ENCODE measurements at places on chromosomes 2 and 18.

GRCh38 chr2:102262216-102263129 is 48.9 kb upstream of the IL1RL1 start:
- DNase-seq = no peak

DNA sequence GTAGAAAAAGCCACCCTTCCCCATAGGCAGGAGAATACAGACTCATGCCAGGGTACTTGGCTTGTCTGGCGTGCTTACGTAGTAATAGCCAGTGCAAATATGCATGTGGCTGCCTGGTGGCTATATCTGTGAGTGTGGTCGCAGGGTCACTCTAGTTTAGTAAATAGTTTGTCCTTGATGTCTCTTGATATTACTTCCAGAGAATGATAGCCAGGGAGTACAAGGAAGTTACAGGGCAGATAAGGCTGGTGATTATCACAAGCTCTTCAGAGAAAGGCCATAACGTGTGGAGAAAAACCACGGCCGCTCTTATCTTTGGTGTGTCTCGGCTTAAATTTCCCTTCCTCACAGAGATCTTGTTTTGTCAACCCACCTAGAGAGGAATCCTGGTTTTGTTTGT is 54.3 kb upstream of the SLC39A10 start:
- no peak for DNase-seq

- no peak for DNase-seq
Observed at GRCh38 chr2:26613241-26614215, 27.6 kb downstream of the CIB4 start.

DNA sequence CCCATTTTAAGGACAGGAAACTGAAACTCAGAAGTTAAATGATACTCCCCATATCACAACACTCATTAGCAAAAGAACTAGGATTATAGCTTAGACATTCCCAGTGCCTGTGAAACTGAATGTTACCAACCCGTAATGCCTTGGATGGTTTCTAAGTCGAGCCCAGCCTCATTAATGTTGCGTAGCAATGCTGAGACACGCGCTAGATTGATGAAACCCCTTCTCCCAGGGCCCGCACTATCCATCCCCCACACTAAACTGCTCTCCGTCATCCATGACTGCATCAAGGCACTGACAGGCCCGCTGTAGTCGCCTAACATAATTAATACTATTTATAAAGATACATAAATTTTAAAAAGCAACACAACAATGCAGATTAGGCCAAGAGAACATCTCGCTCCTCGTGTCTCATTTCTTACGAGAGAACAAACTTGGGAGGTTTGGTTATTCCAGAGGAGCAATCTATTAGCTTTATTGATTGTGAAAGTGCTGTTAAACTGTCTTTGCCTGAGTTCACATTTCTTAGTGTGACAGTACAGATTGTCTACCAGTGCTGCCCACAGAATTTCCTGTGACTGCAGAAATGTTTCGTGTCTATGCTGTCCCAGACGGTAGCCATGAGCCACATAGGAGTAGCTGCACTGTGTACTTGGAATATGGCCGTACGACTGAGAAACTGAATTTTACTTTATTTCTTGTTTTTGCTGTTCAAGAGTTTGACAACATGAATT is 312.2 kb upstream of the RAB12 start:
- no peak for DNase-seq

- no peak for DNase-seq
Observed at GRCh38 chr2:127596311-127597045, 49.5 kb upstream of the GPR17 start.

- no peak for DNase-seq
Observed at GRCh38 chr18:54075689-54076088, 148.8 kb downstream of the MBD2 start.

DNA sequence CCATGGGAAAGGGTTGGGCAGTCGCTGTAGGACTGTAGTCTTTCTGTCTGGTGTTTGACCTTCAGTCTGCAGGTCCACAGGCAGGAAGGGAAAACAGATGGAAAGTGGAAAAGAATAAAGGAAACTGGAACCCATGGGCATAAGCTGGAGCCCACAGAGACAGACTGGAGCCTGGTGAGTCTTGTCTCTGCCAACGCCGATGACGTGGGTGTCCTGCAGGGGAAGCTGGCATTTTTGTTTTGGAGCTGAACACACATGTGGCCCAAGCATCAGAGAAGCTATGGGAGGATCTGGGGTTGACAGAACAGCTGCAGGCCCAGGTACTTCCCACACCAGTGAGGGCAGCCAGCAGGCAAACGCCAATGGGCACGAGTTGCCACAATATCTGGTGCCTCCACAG is 28.2 kb upstream of the SOCS6 start:
- DNase-seq = no peak

- no peak for DNase-seq
Observed at GRCh38 chr2:229087267-229087666, 183.8 kb downstream of the PID1 start.

DNA sequence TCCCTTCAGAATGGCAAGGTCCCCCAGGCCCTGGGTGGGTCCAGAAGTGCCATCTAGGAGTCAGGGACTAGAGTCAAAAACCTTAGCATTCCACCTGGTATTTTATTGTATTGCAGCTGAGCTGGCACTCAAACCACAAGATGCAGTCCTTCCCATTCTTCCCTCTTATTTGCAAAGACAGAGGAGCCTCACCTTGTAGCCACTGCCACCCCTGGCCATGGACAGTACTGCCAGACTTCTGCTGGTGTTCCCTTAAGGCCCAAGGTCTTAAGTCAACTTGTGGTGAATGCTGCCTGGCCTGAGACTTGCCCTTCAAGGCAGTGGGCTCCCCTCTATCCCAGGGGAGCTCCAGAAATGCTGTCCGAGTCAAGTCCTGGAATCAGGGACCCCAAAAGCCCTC is 6.9 kb downstream of the UGT1A10 start:
- no peak for DNase-seq

DNA sequence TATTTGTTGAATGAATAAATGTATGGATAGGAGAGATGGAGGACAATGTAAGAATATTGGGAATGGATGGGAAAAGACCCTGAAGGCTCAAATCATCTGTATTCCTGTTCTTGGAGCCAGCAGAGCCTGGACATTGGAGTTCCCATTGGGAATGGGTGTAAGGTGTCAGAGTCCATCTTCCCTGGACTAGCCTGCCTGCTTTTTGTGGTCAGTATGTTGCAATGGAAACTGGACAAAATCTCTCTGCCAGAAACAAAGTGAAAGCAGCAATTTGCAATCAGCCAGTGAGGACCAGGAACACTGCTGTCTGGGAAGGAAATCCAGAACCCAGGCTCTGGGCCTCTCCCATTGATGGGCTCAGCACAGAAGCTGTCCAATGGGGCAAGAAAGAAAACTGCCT is 83.5 kb upstream of the SKOR2 start:
- DNase-seq = no peak

- DNase-seq = no peak
Observed at GRCh38 chr2:43519643-43520221, 76.1 kb downstream of the THADA start.

DNA sequence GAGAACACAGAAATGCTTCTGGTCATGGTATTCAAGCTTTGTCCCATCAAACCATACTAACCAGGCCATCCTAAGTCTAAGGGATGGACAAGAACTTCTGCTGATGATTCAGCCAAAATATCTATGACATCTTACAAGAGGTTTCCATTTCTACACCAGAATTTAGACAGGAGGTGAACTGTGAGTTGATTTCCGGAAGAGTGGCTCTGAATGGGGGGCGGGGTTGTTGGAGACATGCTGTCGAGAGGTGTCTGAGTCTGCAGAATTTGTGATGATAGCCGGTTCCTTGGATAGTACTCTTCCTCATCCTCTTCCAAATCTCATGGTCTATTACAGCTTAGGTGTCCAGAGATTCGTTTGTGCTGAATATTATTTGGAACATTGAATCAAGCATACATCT is 408.7 kb upstream of the TCF4 start:
- no peak for DNase-seq
